ENCODE measurements at places on chromosomes 3 and 15.
A peak's percentile ranks its signal among the peaks of the same experiment; 100 is the strongest.

- no peak for DNase-seq
These were observed 102.2 kb upstream of the ARRDC4 start for GRCh38 chr15:97858296-97858695.

DNA sequence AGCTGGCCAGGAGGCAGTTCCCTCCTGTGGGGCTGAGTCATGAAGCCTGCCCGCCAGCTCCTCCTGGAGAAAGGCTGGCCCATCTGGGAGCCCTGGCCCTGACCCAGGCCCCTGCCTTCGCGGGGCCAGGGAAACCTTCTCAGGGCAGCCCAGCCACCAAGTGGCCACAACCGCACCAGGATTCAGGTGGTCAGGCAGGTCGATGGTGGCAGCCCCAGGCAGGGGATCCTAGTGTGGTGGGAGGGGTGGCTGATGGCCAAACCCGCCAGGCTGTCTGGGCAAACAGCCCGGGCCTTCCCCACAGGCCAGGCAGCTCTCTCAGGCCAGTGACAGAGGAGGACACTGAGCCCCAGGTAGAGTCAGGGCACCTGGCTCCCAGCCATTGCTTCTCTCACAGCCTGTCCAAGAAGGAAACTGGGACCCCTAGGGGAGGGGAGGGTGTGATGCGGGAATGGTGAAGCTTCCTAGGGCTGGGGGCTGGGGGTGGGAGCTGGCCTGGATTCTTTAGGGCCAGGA lies 1.2 kb downstream of the TWF2 start:
- DNase-seq: peak; percentile 95

DNA sequence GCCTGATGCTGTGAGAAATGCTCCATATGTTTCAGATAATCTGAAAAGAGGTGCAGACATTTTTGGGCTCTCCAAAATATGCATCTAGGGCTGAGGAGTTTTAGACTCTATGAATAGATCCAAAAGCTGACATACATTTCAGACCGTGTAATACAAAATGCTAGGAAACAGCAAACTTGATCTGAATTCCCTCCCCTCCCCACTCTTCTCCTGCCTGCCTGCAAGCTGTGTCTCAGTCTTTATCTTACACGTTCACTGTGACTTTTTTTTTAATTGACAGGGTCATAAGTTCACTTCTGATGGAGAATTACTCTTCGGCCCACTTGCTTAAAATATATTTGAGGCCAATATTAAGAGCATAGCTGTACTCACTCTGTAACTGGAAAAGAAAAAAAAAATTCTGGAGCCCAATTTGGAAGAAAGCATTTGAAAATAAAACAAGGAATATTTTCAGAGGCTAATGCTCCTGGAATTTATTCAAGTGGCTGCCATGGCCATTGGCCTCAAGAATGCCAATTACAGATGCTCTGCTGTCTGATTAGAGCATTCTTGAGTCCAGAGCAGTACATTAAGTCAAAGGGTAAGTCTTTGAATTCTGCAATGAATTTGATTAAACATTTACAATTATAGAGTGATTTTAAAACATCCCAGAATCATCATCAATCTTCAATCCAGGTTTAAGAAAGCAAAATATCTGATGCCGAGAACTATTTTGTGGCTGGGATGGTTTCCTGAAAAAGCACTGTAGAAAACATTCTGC lies 146.2 kb upstream of the SEMA6D start:
- no peak for DNase-seq

- no peak for DNase-seq
These were observed 278.6 kb downstream of the EDEM1 start for GRCh38 chr3:5466065-5466464.

GRCh38 chr3:181952929-181953328 lies 241.2 kb downstream of the SOX2 start:
- no peak for DNase-seq

DNA sequence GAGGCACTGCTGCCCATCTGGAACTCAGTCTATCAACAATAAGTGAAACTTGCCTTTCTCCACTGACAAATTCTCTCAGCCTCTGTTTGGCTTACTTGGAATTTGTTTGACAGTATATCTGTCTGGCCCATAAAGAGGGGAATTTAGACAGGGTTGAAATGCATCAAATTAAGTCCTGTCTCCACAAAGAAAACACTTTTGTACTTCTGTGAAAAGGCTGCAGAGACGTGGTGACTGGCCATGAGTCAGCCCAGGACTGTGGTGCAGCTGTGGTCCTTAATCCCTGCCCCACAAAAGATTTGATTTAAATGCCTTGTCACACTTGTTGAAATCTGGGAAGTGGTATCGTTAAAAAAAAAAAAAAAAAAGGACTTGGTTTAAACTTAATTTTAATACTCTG lies 47.5 kb downstream of the RYR3 start:
- peak; percentile 1 for DNase-seq

GRCh38 chr3:27628026-27628750 lies 93.9 kb downstream of the EOMES start:
- peak; percentile 61 for DNase-seq

DNA sequence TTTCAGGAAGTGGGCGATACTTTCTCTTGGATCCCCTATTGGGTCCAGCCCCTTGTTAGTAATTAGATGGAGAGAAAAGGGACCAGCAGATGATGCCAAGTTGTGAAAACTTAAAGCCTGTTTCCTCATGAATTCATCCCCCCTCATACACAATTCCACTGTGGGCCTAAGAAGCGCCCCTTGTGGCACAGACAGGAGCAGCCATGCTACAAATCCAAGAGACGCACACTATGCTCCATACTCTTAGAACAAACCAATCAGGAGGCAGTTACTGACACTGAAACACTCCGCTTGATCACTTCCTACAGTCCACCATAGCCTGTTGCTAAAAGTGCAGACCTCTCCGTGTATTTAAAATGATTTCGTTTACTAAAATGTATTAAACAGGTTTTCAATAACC lies 111.3 kb upstream of the ARRDC4 start:
- DNase-seq: no peak

DNA sequence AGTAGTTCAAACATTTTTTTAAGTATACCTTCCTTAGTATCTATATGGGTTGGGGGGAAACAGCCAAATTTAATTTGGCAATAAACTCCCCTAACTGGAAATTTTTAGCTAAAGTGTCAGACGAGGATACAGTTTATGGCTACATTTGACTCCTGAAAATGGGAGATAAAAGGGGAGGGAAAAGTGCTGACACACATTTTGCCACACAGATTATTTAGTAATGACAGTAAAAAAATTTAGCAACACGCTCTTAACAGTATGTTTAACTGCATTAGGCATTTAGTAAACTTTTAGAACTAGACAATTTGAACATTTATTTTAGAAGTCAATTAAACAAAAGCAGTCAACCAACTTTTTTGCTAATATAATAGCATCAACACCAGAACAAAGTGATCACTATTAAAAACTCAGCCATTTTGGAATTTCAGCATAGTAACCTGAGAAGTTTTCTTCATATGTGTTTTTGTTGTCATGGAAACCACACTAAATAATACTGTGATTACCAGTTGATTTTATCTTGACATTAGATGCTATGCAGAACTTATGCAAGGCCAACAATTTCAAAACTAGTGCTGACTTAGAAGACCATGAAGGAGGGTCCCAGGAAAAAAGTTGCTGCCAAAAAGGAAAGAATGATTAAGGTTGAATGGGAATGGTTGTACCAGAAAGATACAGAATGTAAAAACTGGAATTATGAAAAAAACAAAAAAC lies 47.0 kb upstream of the TFG start:
- peak; percentile 23 for DNase-seq

GRCh38 chr3:99877031-99877579 lies 59.4 kb downstream of the CMSS1 start:
- DNase-seq: no peak

GRCh38 chr3:38653685-38654537 lies 4.4 kb upstream of the SCN5A start:
- no peak for DNase-seq

DNA sequence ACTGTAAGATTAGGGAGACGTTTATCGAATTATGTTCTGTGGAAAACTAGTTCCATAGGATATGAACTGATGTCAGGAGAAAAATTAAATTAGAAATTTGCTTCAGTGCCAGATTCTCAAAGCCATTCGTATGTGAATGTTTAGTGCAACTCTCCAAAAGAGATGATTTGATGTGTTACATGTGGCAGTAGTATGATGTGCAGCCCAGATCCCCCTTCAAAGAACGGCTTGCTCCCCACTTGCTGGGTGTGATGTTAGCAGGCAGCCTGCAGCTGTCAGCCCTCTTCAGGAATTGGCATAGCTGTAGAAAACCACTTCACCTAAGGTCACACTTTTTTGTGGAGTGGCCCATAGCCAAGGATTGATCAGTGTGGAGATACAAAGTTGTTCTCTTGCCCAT lies 127.0 kb upstream of the CCDC54 start:
- no peak for DNase-seq

- no peak for DNase-seq
These were observed 129.6 kb downstream of the NR2F2 start for GRCh38 chr15:96460106-96460505.

- DNase-seq: peak; percentile 30
These were observed 48.2 kb upstream of the FMN1 start for GRCh38 chr15:33242669-33243191.

- no peak for DNase-seq
These were observed 285.0 kb upstream of the LYSMD4 start for GRCh38 chr15:100018191-100018590.

GRCh38 chr3:32743934-32744333 lies 58.9 kb downstream of the CNOT10 start:
- peak; percentile 38 for DNase-seq

DNA sequence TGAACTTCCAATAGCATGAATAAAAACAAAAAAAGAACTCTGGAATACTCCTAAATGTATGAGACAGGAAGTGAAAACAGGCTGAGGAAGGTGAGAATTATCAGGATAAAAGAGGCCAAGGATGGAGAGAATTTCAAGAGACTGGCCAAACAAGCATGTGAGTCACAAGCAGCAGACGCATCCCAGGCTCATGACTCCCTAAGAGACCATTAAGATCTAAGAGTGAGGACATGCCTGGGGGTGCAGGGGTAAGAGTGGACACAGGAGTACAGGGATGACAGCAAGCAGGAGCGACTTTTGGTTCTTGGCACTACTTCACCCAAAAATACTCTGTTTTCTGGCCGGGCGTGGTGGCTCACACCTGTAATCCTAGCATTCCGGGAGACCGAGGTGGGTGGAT lies 7.1 kb downstream of the SCAMP2 start:
- DNase-seq: peak; percentile 72

DNA sequence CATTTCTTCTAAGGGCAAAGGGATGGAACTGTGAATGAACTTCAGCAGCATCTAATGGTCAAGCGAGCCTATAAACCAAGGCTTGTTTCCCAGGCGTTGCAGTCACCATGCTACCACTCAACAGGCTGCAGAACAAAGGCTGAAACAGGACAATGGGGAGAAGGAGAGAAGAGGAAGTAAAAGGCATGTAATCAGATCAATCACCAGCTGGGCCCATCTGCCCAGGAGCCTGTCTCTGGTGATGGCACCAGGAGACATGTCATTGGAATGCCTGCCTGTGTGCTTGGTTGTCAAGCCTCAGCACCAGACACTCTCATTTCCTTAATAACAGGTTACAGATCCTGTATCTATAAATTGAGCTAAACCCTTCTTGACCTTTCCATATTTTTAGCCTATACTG lies 81.7 kb upstream of the UMPS start:
- DNase-seq: no peak

DNA sequence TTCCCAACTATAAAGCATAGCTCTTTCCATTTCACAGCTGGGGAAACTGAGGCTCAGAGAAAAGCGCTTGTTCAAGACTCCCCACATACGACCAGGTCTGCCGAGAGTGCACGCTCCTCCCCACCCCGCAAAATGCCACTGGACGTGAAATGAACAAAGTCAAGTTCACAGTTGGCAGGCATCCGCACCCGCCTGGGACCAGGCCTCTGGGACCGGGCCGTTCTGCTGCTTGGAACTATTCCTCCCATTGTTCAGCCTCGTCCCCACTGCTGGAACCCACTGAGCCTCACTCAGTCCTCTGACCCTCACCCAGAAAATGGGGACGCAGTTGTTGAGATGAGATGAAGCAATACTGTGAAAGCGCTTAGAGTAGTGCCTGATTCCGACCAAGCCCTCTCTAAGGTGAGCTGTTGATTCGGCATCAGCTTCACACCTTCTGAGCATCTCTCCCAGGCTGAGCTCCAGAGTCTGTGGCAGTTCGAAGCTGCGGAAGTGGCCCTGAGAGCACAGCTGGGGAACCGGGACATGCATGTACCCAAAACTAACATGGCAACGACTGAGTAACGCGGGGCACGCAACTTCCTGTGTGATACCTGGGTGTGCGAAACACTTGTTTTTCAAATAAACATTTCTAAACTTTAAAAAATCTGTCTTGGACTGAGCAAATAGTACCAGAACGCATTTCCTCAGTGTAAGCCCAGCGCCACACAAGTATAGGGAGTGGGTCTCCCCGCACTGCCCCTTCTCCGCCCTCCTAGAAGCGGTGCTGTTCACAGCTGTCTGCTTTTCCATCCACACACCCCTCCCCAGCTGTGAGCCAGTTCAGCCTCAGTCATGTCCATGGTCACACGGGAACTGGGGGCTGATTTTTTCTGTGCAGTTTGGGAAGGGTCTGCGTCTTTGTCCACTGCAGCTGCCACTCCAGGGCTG lies 93.4 kb downstream of the CHSY1 start:
- no peak for DNase-seq

DNA sequence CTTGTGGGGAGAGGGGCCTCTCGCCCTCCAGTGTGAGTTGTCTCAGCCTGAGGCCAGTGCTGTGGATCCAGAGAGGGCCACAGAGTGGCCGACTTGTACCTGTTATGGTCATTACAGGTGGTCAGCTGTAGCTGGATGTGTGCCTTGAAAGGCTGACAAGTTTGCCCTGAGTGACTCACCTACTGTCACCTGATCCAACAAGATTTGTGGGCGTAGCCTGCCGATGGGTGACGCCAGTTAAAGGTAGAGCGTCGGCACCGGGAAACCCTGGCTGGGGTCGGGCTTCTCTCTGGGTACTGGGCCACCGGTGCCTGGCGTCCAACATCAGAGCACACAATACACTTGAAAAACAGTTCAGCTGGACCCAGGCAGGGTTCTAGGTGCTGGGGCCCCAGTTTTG lies 2.8 kb upstream of the ISG20 start:
- DNase-seq: no peak

- DNase-seq: no peak
These were observed 201.2 kb downstream of the GOLGA6L6 start for GRCh38 chr15:20340331-20340811.

DNA sequence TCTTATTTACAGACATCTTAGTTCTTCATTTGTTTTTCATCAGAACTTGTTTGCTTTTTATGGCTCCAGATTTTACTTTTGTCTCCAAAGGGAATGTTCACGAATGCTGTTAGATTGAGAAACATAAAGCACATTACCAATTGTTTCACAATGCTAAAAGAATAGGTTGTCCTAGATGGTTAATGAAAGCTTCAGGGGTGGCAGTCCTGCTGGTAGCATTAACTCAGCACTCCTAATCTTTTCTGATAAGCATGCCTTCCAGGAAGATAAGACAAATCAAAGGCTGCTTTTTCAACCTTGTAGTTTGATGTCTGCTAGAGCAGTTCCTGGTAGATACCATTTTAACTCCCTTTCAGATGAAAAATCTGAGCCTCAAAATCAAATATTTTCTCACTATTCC lies 619.4 kb downstream of the PYDC2 start:
- DNase-seq: no peak

- no peak for DNase-seq
These were observed 191.1 kb downstream of the PLCH1 start for GRCh38 chr3:155553780-155554179.

GRCh38 chr3:195768831-195769303 lies 42.9 kb downstream of the MUC4 start:
- peak; percentile 7 for DNase-seq

- DNase-seq: no peak
These were observed 251.3 kb upstream of the HES1 start for GRCh38 chr3:193884652-193885051.

GRCh38 chr3:14698601-14699244 lies 23.8 kb downstream of the C3orf20 start:
- DNase-seq: no peak

Data from EH (cell line).